ENCODE measurements at places on chromosomes 12 and 14. TPM values are rescaled to one million over a fixed set of nuclear protein-coding genes. Genes with fewer than 3 reads are reported as not detected.

The PPP1R1A gene
- total RNA-seq = not detected

The GALNT16 gene
- total RNA-seq = not detected

The KCNH3 gene
- 2.9 TPM for total RNA-seq

The LIN7A gene
- total RNA-seq = 0.48 TPM

The SLC6A13 gene
- total RNA-seq = 0.18 TPM

GRCh38 chr14:73771848-73772638, 57.9 kb upstream of the PNMA1 start:
- peak; percentile 49 for DNase-seq
- H3K36me3 ChIP-seq = peaks cover 8% of the 10 kb centered on the region
- H3K4me3 ChIP-seq = peak overlapping the region; percentile 49
- peak overlapping the region; percentile 62 for H3K27ac ChIP-seq
- peaks cover 57% of the 10 kb centered on the region for H3K4me1 ChIP-seq

DNA sequence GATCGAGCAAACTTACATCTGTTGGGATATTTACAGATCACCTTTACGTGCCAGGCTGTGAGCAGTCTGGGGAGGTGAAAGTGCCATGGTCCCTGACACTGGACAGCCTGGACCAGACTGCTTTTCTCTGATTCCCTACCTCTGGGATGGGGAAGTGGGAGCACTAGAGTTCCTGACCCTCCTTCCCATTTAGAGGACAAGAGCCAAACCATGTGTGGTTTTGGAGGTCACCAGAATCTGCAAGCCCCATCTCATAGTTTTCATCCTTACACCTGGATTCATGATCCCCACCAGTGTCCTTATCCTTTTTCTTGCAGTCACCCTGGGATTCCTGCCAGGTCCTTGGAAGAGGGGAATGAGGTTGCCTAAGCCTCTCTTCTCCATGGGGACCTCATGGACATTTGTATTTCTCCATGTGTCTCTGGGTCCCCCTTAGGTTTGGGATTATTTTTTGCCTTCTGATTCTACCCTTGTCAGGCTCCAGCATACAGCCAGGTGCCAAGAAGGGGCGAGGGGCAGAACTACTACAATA, 1.5 kb upstream of the WNT10B start:
- H3K4me3 ChIP-seq = no peak overlapping the region
- H3K4me1 ChIP-seq = peaks cover 39% of the 10 kb centered on the region
- DNase-seq = no peak

- no peaks in the 10 kb centered on the region for H3K36me3 ChIP-seq
- no peak overlapping the region for H3K27ac ChIP-seq
- H3K4me1 ChIP-seq = peaks cover 19% of the 10 kb centered on the region
- peaks cover 4% of the 10 kb centered on the region for H3K27me3 ChIP-seq
Measured at GRCh38 chr12:59408431-59408830, 187.4 kb upstream of the SLC16A7 start.

DNA sequence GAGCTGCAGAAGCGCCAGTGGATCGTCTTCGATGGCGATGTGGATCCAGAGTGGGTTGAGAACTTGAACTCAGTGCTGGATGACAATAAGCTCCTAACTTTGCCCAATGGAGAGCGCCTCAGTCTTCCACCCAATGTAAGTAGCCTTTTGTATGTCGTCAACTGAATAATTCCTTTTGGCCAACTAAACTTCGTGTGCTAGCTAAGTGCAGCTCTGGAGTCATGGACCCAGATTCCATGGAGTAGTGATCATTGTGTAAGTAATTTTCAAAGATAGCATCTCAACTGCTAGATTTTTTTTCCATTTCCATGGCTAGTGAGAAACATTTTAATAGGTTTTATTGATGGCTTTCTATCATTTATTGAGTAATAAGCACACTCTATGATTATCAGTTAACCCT, 48.0 kb downstream of the DYNC1H1 start:
- no peaks in the 10 kb centered on the region for H3K27me3 ChIP-seq
- H3K4me1 ChIP-seq = no peaks in the 10 kb centered on the region
- peaks cover 96% of the 10 kb centered on the region for H3K36me3 ChIP-seq
- H3K27ac ChIP-seq = no peak overlapping the region

DNA sequence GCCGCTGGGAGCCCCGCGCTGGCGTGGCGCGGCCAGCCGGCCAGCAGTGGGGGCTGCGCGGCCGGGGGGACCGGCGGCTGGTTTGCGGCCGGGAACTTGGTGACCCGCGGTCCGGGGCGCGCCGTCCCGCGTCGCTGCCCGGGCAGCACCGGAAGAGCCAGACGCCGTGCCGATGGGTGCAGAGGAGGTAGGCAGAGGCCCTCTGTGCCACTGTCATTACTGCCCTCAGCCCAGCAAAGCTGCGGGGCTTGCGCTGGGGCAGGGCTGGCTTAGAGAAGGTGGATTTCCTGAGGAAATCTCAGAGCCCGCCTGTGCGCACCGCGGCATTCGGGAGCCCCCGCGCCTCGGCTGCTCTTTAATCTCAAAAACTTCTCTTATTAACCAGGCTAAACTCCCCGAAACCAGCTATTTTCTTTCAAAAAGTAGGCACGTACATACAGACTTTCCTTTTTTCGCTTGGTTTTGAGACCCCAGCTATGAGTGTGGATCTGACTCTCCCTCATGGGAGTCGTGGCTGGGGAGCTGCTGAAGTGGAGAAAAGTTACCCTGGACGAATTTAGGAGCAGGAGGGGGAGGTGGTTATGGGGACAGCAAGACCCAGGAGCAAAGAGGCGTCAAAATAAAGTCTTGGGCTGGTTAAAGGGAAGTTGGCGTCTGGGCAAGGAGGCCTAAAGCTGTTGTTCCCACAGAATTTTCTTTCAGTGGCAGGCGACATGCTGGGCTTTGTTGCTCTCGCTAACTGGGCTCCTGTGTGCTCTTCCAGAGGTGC, 802 bp downstream of the SUSD6 start:
- H3K27me3 ChIP-seq = no peaks in the 10 kb centered on the region
- no peak for DNase-seq
- peaks cover 29% of the 10 kb centered on the region for H3K36me3 ChIP-seq
- H3K4me1 ChIP-seq = peaks cover 54% of the 10 kb centered on the region
- H3K27ac ChIP-seq = peak overlapping the region; percentile 85

DNA sequence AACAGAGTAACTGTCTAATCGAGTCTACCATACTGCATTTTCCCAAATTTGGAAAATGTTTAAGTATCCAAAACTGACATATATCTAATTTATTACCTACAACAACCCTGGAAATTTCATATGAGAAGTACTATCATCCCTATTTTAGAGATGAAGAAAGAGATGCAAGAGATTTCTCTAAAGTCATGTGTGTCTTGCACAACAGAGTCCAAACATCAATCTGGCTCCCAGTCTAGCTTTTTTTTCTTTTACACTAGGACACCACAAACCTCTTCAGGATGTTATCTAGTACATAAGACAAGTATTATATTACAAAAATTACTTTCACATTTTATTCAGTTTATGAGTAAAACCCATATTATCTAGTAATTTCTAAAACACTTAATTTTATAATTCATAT, 39.1 kb downstream of the CAPS2 start:
- no peak overlapping the region for H3K4me3 ChIP-seq
- H3K27me3 ChIP-seq = peaks cover 3% of the 10 kb centered on the region

GRCh38 chr12:101570047-101570446, 24.7 kb upstream of the MYBPC1 start:
- DNase-seq = no peak
- no peak overlapping the region for H3K4me3 ChIP-seq
- no peaks in the 10 kb centered on the region for H3K36me3 ChIP-seq
- peaks cover 3% of the 10 kb centered on the region for H3K4me1 ChIP-seq

GRCh38 chr14:81353691-81354323, 46.3 kb downstream of the STON2 start:
- H3K27ac ChIP-seq = no peak overlapping the region
- H3K4me3 ChIP-seq = no peak overlapping the region

- H3K4me1 ChIP-seq = peaks cover 17% of the 10 kb centered on the region
- no peak overlapping the region for H3K4me3 ChIP-seq
- peaks cover 49% of the 10 kb centered on the region for H3K36me3 ChIP-seq
- no peak overlapping the region for H3K27ac ChIP-seq
- H3K27me3 ChIP-seq = no peaks in the 10 kb centered on the region
Measured at GRCh38 chr14:89468566-89468965, 51.5 kb upstream of the FOXN3 start.

- no peaks in the 10 kb centered on the region for H3K27me3 ChIP-seq
- DNase-seq = no peak
- H3K4me3 ChIP-seq = no peak overlapping the region
- peaks cover 26% of the 10 kb centered on the region for H3K4me1 ChIP-seq
Measured at GRCh38 chr12:92546259-92546634, 156.5 kb upstream of the PLEKHG7 start.

All from activated T-helper 2 cell treated with anti-CD3 and anti-CD28 coated beads, Interferon-gamma antibody, Interleukin-2, Interleukin-4, amounts not matched to agents 10 μg/mL and 5 μg/mL and 100 μg/mL, durations not matched to agents 14 hours and 24 hours and 36 hours (primary cell).